Fibroblast of mammary gland (primary cell): ENCODE measurements at places on chromosomes 7 and 10.

- no peak for DNase-seq
Measured at GRCh38 chr7:43653891-43654504, 71.1 kb downstream of the STK17A start.

DNA sequence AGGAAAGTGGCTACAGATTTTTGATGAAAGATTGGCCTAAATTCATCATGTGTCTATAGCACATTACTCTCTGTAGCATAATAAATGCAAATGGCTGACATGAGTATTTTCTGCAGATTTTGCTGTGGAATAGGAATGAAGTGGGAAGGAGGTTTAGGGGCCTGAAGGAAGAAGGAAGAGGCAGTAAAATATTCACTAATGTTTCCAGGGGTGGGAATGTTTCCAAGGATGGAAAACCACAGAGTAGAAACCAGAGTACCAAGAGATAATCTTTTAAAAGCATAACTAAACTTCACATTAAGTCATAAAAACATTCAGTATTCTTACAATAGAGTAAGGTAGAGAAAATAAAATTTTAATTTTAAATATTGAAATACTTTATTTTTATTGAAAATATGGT is 267.8 kb downstream of the BICC1 start:
- no peak for DNase-seq

DNA sequence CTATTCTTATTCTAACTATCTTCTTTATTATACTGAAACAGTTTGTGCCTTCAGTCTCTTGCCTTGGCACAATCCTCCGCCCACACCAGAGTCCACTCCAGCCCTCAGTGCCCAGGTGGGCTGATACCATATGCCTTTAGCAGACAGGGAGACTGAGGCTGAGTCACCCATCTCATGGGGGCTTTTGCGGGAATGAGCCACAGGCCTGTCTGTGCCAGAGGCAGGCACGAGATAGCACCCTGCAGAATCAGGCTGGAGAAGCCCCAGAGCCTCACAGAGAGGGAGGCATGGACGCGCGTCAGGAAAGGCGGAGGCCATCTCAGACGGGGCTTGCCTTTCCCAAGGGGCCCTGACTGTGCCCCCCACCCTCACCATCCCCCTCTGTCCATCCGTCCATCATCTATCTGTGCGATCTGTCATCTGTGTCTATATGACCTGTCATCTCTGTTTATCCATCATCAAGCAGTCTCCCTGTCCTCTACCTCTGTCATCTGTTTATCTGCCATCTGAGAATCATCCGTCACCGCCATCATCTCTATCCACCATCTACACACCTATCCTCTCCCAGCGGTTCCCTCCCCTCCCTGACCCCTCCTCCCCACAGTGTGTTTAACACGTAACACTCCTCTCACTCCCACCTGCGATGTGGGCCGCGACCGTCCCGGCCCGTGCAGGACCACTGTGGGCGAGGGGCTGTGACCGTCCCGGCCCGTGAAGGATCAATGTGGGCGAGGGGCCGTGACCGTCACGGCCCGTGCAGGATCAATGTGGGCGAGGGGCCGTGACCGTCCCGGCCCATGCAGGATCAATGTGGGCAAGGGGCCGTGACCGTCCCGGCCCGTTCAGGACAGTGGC is 7.3 kb upstream of the ADAP1 start:
- no peak for DNase-seq

DNA sequence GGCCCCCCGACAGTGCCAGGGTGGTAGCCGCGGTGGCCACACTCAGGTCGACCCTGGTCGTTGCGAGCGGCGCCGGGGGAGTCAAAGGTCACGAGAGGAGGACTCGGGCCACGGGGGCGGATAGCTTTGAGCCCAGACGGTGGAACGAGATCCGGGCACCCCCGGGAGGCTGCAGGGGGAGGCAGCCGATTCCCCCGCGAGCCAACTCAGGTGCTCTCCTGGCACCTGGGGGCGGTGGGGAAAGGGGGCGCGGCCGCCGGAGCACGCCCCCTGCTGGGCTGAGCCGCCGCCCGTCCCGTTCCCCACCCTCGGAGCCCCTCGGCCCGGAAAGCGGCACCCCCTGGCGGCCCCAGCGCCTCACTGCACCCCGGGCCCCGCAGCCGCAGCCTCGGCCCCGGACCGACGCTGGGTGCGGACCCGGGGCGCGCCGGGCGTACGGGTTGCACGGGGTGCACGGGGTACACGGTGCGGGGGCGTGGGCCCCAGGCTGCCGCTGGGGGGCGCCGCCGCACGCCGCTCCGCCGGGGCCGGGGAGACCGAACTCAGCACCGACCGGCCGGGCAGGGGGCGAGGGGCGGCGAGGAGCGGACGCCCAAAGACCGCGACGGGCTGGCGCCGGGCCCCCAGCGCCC is 521 bp upstream of the NYAP1 start:
- no peak for DNase-seq

GRCh38 chr10:13629116-13629515 is 42.4 kb downstream of the PRPF18 start:
- DNase-seq, result no peak

GRCh38 chr7:16460789-16461493 is 4.6 kb downstream of the SOSTDC1 start:
- DNase-seq, result no peak

- peak; percentile 35 for DNase-seq
Measured at GRCh38 chr10:52316001-52316400, 1.9 kb downstream of the DKK1 start.

GRCh38 chr10:24255115-24255880 is 46.4 kb downstream of the KIAA1217 start:
- no peak for DNase-seq

DNA sequence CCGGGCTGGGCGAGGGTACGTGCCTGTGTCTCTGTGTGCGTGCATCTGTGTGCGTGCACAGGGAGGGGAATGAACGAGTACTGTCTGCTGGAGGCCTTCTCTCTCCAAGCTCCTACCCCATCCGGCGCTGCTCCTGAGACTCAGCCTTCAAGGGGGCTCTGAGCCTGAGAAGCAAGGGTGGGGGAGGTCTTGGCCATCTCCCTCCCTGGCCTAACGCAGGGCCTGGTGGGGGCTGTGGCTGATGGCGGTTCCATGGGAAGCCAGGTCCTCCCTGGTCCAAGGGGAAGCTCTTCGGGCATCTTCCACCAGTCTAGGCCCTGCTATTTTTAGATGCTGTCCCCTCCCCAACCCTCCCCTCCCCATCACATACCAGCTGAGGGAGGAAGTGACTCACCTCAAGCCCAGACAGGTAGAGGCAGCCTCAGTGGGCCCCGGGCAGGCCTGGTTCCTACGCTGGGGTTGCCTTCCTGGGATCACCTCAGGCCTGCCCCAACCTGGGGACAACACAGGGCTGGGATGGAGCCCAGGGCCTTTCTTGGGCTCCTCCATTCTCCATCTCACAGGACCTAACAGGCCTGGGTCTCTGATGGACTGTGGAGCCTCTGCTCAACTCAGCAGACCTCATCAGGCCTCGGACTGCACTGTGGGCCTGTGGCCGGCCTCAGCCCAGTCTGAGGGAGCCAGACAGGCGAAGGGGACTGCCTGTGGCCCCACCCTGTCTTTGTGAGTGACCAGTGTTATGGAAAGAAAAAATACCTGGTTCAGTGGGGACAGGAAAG is 32.2 kb downstream of the DNAJB12 start:
- no peak for DNase-seq

- DNase-seq, result peak; percentile 51
Measured at GRCh38 chr10:13890233-13891127, 303.7 kb downstream of the PRPF18 start.

DNA sequence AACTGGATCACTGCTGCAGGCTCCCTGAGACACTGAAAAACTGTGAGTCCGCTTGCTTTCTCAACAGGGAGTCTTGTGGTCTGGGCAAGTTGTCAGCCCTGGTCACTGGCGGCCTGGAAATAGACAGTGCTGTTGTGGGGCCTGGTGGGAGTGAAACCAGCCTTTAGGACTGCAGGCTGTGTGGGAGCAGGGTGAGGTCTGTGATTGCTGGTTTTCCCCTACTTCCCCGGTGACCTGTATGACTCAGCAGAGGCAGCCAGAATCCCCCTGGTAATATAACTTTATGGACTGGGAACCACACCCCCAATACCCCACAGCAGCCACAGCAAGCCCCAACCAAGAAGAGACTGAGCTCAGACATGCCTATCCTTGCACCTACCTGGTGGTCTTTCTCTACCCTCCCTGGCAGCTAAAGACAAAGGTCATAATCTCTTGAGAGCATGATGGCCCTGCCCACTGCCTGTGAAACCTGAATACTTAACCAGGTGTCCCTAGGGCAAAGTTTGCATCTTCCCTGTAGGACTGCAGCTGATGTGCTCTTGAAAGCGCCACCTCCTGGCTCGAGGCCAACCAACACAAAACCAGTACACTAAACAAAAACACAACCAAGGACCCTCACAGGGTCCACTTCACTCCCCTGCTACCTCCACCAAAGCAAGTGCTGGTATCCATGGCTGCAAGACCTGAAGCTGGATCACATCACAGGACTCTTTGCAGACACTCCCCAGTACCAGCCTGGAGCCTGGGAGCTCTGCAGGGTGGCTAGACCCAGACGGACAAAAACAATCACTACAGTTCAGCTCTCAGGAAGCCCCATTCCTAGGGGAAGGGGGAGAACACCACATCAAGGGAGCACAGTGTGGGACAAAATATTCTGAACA is 7.2 kb upstream of the ADAM22 start:
- peak; percentile 32 for DNase-seq

- DNase-seq, result no peak
Measured at GRCh38 chr7:141572175-141572574, 21.0 kb downstream of the AGK start.

- DNase-seq, result no peak
Measured at GRCh38 chr7:131090886-131091692, 236.6 kb upstream of the MKLN1 start.

DNA sequence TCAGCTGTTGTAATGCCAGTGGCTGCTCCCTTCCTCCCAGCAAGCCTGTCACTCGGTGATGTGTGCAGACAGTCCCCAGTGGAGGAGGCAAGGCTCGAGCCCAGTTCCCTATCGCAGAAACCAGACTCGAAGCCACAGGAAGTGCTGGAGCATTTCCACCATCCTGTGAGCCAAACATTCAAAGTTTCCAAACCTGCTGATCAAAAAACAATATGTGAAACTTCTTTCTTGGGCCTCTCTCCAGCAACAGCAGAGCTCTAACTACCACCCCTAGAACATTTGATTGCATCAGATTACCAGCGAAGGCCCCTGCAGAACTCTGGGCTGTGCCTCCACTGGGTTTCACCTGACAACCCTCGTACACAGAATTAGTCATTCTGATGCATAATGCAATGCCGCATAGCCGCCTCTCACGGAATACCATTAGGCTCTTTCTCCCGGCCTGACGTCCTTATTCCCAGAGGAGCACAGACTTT is 94.0 kb downstream of the ELMO1 start:
- DNase-seq, result peak; percentile 63

DNA sequence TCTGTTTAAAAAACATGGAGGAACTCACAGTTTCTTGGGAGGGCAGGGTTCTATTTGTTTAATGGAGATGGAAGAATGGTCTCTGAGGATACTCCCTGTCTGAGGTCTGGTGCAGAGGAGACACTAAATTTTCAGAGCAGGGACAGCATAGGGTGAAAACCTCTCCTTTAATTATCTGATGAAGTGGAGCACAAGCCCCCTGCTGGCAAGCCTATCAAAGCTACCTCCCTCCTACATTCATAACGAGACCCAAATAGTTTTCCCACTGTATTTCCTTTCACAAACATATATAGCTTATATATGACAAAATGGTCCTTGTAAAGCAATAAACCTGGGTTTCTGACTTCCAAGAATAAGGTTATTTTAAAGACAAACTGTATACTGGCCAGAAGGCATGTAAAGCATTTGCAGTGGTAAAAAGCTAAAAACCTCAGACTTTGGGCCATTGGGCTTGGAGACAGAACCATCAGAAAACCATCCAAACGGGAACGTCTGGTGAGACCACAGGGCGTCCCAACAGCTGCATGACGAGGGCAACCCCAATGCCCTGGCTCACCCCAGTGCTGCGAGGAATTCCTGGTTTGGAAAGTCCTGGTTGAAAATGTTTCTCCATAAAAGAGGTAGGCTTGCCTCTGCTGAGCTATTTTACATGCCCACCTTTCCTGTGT is 201.3 kb downstream of the FANK1 start:
- no peak for DNase-seq

GRCh38 chr10:13238271-13239077 is 4.3 kb upstream of the UCMA start:
- no peak for DNase-seq

GRCh38 chr7:12124028-12124427 is 87.1 kb upstream of the TMEM106B start:
- DNase-seq, result no peak

- DNase-seq, result peak; percentile 98
Measured at GRCh38 chr10:121942749-121943416, 15.1 kb upstream of the ATE1 start.

DNA sequence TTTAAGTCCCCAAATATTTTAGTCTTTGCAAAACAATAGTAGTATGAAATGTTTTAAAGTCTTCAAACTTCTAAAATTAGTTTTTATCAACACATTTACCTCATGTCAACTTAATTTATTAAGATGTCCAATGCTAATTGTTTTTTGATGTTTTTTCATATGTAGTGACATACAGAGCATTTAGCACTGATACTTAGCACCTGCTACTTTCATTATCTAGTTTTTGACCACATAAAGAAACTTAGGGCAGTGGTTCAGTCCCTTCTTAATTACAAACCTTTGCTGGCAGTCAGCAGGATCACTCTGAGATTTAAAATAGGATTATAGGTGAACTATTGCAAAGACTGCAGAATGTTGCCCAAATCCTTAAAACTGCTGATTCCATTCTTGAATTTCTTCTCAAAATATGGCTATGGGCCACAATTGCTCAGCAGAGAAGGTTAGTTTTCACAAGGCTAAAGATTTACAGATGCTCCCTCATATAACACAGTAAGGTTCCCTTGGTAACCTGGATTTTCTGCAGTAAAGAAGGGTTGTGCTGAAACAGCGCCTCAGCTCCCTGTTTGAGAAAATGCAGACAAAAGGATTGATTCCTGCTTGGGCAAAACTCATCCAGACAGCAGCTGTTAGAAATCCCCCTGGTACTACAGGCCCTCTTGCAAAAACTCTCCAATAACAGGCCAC is 3.4 kb downstream of the GPR85 start:
- no peak for DNase-seq

- no peak for DNase-seq
Measured at GRCh38 chr7:99020413-99020715, 123.5 kb downstream of the SMURF1 start.

GRCh38 chr7:44103923-44104859 is at the start of gene AEBP1:
AEBP1 (plus strand) TSS chr7:44104345; CDS start chr7:44104666, 321 bp downstream.
- peak; percentile 38 for DNase-seq

DNA sequence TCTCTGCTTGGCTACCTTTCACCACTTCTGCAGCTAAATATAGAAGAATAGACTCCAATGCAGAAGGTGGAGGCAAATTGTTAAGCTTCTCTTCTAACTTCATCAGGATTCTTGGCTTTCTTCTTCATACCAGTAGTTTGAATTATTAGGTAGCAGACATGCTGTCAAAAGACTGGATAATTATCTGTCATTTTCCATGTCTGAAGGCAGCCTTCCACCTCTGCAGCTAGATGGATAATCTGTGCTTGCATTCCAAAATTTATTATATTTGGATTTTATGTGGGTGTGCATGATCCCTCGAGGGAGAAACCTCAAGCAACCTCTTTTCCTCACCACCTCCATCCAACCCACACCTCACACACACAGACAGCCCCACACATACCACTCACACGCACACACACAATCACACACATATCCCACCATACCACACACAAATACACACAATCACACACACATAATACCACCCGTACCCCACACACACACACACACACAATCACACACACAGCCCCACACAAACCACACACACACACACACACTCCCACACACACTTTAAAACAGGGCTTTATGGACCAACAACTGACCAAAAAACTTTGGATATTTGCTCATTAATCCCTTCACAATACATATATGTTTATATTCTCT is 145.0 kb downstream of the C7orf25 start:
- no peak for DNase-seq
